ENCODE measurements at places on chromosomes 3 and 15.

GRCh38 chr3:187183210-187183862, 13.9 kb upstream of the RTP1 start:
- DNase-seq, result no peak

DNA sequence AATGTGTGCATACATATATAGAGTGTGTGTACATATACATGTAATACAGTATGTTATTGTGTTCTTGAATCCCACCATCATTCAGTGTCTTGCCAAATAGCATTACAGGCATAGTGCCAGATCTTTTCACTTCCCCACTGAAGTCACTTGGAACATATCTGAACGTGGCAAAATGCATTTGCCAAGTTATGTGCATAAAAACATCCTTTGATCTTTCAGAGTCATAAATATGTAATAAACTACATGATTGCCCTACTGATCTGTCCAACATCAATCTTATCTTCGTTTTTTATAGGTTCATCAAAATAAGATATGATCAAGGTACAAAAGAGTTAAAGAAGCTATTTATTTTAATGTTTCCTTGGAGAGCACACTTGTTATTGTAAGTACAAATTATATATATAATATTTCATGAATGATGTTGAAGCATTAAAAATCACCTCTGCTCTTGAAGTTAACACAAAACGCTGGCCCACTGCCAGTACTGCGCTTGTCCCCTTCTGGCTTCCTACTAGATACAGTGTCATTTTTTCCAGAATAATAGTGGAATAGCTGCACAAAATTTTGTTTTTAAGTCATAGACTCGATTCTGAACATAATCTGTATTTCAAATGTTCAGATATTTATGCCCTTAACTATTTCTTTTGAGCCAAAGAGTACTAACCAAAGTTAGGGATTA, 549.5 kb upstream of the ARRDC4 start:
- DNase-seq, result no peak

DNA sequence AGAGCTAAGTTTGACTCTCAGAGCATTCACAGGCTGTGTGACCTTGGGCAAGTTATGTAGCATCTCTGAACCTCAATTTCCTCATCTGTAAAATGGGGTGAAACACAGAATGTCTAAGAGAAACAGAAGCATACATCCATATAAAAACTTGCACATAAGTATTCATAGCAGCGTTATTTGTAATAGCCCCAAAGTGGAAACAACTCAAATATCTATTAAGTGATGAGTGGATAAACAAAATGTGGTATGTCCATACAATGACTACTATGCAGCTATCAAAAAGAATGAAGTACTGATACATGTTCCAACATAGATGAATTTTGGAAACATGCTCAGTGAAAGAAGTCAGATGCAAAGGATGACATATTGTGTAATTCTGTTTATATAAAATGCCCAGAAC, 201.8 kb upstream of the KBTBD8 start:
- no peak for DNase-seq

- DNase-seq, result no peak
Observed at GRCh38 chr3:48361928-48362327, 10.1 kb upstream of the FBXW12 start.

GRCh38 chr15:79952329-79952728, 18.7 kb downstream of the BCL2A1 start:
- no peak for DNase-seq

DNA sequence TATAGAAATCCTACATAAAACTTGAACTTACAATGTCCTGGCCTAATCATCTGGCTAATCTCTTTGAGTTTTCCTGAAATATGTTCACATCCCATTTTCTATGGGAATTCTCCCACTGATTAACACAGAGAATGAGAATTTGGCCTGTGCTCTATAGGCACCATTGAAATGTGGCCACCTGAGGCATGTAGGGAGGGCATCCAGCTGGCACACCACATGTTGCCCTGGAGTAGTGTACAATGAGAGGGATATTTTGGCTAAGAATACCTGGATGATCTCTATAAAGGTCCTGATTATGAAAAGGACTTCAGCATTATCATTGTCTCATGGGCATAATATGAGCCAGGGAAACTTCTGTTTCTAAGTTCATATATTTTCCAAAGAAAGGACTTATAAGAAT, 324.0 kb downstream of the ZBTB20 start:
- DNase-seq, result no peak

DNA sequence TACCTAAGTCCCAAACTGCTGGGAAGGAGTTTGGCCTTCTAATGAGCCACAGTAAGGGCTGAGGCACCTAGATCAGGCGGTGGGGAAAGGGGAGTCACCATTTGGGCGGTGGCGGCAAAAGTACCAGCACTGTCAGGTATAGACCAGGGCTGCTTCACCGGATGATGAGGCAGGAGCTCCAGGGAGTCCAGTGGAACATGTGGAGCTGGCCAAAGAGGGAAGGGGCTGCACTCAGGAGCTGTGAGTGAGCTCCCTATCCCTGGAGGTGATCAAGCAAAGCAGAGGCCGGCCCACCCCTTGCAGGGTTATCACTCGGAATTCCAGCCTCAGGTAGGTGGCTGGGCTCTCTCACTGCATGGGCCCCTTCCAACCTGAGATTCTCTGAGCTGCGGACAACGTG, 108.4 kb downstream of the SEC22A start:
- no peak for DNase-seq

- no peak for DNase-seq
Observed at GRCh38 chr15:60345598-60345997, 52.2 kb downstream of the ANXA2 start.

GRCh38 chr3:167691366-167691765, 37.6 kb upstream of the WDR49 start:
- DNase-seq, result no peak

DNA sequence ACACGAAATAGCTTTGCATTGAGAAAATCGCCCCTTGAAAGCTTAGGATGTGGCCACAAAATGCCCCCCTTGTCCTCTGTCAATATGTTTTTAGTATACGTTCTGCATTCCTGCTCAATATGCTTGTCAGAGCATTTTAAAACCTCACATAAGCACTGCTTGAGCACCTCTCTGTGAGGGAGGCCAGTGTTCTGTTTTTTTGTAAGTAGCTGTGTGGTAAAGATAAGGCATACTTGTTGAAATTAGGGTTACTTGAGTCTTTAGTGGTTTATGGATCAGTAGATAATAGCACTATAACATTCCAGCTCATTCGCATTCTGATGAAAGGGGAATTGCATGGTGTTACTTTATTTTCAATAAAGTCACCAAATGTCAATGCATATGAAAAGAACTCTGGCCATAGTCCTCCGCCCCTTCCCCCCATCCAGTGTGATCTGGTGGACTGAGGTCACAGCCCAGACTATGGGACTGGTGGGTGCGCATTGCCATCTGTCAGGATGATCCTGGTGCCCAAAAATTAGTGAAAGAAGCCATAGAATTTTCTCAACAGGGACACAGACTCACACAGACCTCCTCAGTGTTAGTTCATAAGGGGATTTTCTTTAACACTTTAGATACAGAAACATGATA, 33.1 kb downstream of the IL1RAP start:
- DNase-seq, result no peak

DNA sequence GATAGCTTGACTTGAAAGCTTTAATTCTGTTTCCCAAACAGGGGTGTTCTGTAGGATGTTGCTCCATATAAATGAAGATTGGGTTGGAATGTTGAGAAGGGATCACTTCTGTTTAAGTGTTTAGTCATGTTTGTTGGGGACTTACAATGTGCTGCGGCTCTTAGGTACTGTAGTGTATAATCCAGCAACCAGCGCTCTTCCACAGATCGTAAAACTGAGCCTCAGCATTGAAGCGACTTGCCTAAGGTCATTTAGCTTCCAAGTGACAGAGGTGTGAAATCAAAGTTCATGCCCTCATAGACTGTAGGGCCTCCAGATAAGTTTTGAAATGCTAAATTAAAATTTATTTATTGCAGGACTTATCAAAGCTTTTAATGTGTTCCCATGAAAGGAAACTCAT, 1.8 kb downstream of the MKRN2 start:
- no peak for DNase-seq

DNA sequence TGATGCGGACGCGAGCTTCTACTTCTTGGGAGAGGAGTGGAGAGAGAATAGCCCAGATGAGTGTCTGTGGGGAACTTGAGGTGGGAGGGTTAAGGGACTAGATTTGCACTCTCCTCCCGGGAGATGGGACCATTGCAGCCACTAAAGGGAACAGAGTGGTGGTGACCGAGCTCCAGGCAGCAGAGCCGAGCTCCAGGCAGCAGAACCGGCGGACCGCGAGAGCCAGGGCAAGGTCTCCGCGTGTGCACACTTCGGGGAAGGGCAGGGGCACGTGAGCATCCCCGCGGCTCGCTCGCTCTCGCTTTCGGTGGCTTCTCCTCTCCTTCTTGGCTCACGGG, 1.1 kb downstream of the IGDCC3 start:
- no peak for DNase-seq

DNA sequence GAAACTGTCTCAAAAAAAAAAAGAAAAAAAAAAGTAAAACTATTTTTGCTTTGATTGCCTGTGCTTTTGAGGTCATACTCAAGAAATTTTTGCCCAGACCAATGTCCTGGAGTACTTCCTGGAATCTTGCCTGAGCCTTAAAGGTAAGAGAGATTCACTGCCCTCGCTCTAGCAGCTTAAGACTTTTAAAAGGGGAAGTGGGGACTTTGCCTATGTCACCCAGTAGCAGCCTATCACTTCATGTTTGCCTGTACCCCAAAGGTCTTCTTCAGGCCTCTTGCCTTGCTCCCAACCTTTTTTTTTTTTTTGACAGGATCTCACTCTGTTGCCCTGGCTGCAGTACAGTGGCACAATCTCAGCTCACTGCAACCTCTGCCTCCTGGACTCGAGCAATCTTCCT, 18.9 kb upstream of the GOLGB1 start:
- no peak for DNase-seq

- DNase-seq, result no peak
Observed at GRCh38 chr15:63276342-63277037, 915 bp upstream of the APH1B start.
